ENCODE measurements at places on chromosomes 5 and 9.

DNA sequence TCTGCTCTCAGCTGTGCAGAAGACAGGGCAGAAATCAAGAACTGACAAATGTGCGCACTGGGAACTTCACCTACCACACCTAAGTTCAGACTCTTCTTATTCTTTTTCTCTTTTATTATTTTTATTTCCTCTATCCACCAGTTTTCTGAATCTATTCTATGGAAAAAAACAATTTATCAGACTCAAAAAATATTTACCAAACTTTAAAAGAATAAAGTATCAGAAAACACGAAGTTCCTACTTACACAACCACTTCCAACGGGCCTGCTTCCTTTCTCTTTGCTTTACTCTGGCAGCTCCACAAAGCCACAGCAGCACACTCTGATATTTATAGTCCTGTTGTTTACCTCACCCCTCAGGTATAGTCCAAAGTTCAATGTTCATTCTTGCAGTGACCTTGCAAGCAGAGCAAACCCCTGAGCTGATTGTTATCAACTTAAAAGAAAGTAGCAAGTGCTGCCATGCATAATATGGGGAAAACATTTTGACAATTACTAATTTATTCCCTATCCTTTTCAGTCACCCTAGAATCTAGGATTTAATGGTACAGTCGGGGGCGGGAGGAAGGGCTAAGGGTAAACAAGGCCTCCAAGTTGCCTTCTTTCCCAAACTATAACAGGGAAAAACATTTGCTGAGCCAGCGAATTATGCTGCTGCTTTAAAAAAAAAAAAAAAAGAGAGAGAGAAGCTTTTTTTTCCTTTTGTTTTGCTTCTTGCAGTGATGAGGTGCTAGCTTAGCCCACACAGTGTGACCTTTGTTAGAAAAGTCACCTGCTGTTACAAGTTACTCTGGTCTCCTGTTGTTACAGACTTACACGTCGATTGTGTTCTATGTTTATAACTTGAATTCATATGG, at the start of gene SELENOP:
Gene SELENOP (minus strand): TSS at position 302 of the 856 bp plus-strand sequence. CDS start 3,539 bp downstream, outside the sequence.
- no peak for DNase-seq
- no peaks in the 10 kb centered on the region for H3K36me3 ChIP-seq
- no peak within 1 kb of the TSS for H3K4me3 ChIP-seq
- H3K27me3 ChIP-seq, result no peaks in the 10 kb centered on the region

GRCh38 chr9:20319241-20319640, 303.1 kb downstream of the MLLT3 start:
- DNase-seq, result no peak
- no peaks in the 10 kb centered on the region for H3K27me3 ChIP-seq
- H3K4me1 ChIP-seq, result peaks cover 56% of the 10 kb centered on the region
- H3K36me3 ChIP-seq, result peaks cover 5% of the 10 kb centered on the region
- no peak overlapping the region for H3K4me3 ChIP-seq

DNA sequence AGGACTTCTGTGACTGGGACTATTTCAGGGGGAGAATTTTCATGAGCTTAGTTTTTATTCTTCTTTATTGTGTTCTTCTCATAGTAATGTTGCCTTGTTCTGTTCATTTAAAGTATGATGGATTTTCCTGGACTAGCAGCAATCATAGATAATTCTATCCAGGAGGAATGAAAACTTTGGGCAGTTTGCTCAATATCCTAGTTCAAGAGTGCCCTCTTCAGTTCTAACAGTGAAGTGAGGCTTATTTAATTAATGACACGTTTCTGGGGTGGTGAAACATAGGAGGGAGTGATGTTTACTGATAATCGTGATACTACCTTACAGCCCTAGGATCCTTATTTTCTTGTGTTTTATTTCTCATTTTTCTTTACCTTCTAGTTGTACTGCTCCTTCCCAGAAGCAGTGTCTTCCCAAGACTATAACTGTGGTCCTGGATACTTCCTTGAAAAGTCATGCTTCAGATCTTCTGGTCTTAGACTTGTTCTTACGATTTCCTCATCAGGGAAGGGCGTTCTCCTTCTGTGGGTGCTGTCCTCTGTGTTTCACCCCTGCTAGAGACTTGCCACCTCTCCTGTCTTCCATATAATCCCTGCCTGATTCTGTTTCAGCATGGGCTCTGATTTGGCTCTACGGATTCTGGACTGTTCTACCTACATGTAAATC, 57.4 kb downstream of the CFAP95 start:
- peaks cover 22% of the 10 kb centered on the region for H3K27me3 ChIP-seq
- no peaks in the 10 kb centered on the region for H3K36me3 ChIP-seq
- no peak overlapping the region for H3K27ac ChIP-seq
- H3K4me3 ChIP-seq, result no peak overlapping the region
- no peak for DNase-seq

- no peaks in the 10 kb centered on the region for H3K4me1 ChIP-seq
- H3K4me3 ChIP-seq, result no peak overlapping the region
- peaks cover 32% of the 10 kb centered on the region for H3K27me3 ChIP-seq
Measured at GRCh38 chr9:27671636-27672035, 98.4 kb upstream of the C9orf72 start.

- DNase-seq, result no peak
- no peak overlapping the region for H3K27ac ChIP-seq
- peaks cover 1% of the 10 kb centered on the region for H3K36me3 ChIP-seq
- no peaks in the 10 kb centered on the region for H3K27me3 ChIP-seq
- no peak overlapping the region for H3K4me3 ChIP-seq
- no peaks in the 10 kb centered on the region for H3K4me1 ChIP-seq
Measured at GRCh38 chr5:56409331-56410190, 176.4 kb upstream of the ANKRD55 start.
